ENCODE measurements at places on chromosomes 12 and 14. TPM values are rescaled to one million over a fixed set of nuclear protein-coding genes. Genes with fewer than 3 reads are reported as not detected.
A peak's percentile ranks its signal among the peaks of the same experiment; 100 is the strongest.

- H3K27me3 ChIP-seq, result no peaks in the 10 kb centered on the region
- H3K36me3 ChIP-seq, result no peaks in the 10 kb centered on the region
- no peaks in the 10 kb centered on the region for H3K4me1 ChIP-seq
- H3K27ac ChIP-seq, result no peak overlapping the region
These were observed 31.7 kb downstream of the ANO4 start for GRCh38 chr12:100826323-100826722.

DNA sequence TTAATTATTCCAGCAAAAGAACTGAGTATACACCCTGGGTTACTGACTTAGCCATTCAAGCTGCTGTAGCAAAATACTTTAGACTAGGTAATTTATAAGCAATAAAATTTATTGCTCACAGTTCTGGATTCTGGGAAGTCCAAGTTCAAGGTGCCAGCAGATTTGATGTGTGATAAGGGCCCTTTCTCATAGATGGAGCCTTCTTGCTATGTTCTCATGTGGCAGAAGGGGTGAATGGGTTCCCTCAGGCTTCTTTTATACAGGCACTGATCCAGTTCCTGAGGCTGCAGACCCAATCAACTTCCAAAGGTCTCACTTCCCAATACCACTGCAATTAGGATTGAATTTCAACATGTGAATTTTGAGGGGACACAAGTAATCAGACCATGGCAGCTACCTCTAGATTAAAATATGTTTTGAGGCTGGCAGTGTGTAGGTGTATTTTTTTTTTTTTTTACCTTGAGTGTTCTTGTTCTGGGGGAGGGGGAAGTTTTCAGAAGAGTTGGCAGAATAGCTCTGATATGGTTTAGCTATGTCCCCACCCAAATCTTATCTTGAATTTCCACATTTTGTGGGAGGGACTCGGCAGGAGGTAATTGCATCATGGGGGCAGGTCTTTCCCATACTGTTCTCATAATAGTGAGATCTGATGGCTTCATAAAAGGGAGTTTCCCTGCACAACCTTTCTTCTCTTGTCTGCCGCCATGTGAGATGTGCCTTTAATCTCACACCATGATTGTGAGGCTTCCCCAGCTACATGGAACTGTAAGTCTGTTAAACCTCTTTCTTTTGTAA lies 178.2 kb downstream of the RASSF9 start:
- H3K27me3 ChIP-seq, result no peaks in the 10 kb centered on the region
- no peak for DNase-seq
- H3K4me1 ChIP-seq, result no peaks in the 10 kb centered on the region
- no peaks in the 10 kb centered on the region for H3K36me3 ChIP-seq

GRCh38 chr12:79174626-79175025 lies 310.1 kb downstream of the SYT1 start:
- no peak overlapping the region for H3K27ac ChIP-seq
- no peaks in the 10 kb centered on the region for H3K27me3 ChIP-seq
- DNase-seq, result no peak
- H3K36me3 ChIP-seq, result no peaks in the 10 kb centered on the region

DNA sequence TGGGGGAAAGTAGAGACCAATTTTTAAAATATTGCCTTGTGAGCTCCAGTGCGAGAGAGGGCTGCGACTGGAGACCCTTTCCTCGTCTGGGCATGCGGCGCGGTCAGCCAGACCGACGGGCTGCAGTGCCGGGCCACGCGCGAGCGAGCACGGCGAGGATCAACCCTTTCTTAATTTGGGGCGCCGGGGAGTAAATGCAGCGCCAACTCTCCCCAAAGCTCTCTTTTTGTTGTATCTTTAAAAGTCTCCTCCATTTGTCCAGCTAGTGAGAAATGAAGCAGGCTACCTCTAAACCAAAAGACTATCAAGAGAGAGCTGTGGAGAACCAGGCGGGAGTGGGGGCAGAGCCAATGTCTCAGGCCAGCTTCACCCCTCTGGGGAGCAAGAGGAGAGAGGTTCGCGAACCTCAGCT lies 1.4 kb downstream of the SIX1 start:
- H3K4me3 ChIP-seq, result peak overlapping the region; percentile 61
- H3K27me3 ChIP-seq, result peaks cover 86% of the 10 kb centered on the region
- H3K36me3 ChIP-seq, result peaks cover 3% of the 10 kb centered on the region
- H3K27ac ChIP-seq, result no peak overlapping the region
- H3K4me1 ChIP-seq, result peaks cover 35% of the 10 kb centered on the region
- no peak for DNase-seq

DNA sequence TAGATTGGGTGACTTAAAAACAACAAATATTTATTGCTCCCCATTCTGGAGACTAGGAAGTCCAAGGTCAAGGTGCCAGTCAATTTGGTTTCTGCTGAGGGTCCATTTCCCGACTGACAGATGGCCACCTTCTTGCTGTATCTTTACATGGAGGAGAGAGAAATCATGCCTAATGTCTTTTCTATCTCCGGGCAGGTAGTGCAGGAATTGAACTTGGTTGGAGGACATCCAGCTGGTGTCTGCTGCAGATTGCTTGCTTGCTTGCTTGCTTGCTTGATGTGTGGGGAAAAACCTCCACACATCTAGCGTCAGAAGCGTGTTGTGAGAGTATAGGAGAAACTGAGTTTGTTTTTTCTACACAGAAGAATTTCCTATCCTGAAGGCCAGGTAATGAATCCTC lies 561.4 kb downstream of the DIO2 start:
- H3K36me3 ChIP-seq, result no peaks in the 10 kb centered on the region
- H3K4me3 ChIP-seq, result no peak overlapping the region
- no peak overlapping the region for H3K27ac ChIP-seq
- H3K4me1 ChIP-seq, result no peaks in the 10 kb centered on the region

DNA sequence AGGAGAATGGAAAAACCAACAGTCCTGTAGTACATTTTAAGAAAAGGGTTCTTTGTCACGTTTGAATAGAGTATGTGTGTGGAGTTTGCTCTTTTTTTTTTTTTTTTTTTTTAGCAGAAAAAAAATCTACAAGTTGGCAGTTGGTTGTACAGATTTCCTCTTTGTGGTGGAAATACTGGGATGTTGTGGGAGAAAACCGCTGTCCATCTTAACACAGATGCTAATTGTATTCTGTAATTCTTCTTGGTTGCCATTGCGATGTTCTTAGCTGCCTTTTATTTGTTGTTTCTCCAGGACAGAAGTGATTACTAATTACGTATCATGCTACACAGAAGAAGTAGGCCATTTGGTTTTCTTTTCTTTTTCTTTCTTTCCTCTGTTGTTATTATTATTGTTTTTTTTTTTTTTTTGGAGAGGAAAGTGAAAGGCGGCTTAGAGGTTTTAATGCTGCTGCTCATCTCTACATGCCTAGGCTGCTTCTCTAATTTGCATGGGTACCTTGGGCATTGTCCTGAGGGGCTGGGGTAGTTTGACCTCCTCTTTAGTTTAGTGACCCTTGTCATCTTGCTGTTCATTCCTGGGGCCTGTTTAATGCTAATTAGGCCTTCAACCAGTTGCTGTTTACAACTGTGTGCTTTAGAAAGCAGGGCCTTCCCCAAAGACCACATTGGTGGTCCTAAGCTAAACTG lies 94.7 kb downstream of the TMTC2 start:
- no peak overlapping the region for H3K4me3 ChIP-seq
- no peaks in the 10 kb centered on the region for H3K36me3 ChIP-seq
- H3K27me3 ChIP-seq, result no peaks in the 10 kb centered on the region
- no peak for DNase-seq
- no peak overlapping the region for H3K27ac ChIP-seq

GRCh38 chr12:124939421-124940142 lies 25.1 kb upstream of the UBC start:
- no peak overlapping the region for H3K4me3 ChIP-seq
- peaks cover 11% of the 10 kb centered on the region for H3K36me3 ChIP-seq
- peak; percentile 87 for DNase-seq
- H3K4me1 ChIP-seq, result peaks cover 16% of the 10 kb centered on the region
- H3K27me3 ChIP-seq, result no peaks in the 10 kb centered on the region

GRCh38 chr14:60323199-60323896 lies 74.3 kb downstream of the PPM1A start:
- peaks cover 7% of the 10 kb centered on the region for H3K4me1 ChIP-seq
- H3K36me3 ChIP-seq, result peaks cover 3% of the 10 kb centered on the region
- DNase-seq, result no peak
- H3K27ac ChIP-seq, result no peak overlapping the region

DNA sequence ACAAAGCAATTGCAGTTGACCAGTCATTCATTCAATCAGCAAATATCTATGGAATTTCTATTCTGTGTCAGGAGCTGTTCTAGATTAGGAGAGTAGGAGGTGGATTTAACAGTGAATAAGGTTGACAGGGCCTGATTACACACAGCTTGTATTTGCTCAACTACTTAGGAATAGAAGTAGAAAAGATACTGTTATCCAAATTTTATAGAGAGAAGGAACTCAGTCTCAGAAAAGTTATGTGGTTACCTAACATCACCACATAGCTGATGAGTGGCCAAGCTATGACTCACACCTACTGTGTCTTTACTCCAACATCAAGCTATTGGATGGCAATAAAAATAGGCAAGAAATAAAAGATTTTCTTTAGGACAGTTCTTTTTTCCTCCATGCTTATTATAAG lies 374.8 kb downstream of the RMST start:
- H3K36me3 ChIP-seq, result no peaks in the 10 kb centered on the region
- H3K4me1 ChIP-seq, result no peaks in the 10 kb centered on the region
- DNase-seq, result no peak
- no peak overlapping the region for H3K27ac ChIP-seq
- H3K4me3 ChIP-seq, result no peak overlapping the region

DNA sequence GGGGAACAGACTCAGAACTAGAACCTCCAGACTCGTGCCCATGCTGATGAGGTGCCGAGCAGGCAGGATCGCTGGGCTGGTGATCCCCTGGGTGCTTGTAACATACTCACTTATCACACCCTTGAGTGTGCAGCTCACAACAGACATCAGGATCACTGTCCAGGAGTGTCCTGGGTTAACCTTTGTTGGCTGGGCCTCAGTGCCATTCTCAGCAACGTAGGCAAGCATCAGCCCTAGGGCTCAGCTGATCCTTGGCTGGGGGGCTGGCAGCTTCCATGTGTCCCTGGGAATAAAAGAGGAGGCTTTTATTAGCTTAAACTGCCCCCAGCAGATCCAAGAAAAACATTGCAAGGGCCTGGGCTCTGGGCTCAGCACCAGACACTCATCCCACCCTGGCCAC lies 1.6 kb downstream of the TMEM229B start:
- H3K27ac ChIP-seq, result no peak overlapping the region
- peaks cover 28% of the 10 kb centered on the region for H3K4me1 ChIP-seq
- peaks cover 19% of the 10 kb centered on the region for H3K36me3 ChIP-seq
- H3K4me3 ChIP-seq, result no peak overlapping the region

DNA sequence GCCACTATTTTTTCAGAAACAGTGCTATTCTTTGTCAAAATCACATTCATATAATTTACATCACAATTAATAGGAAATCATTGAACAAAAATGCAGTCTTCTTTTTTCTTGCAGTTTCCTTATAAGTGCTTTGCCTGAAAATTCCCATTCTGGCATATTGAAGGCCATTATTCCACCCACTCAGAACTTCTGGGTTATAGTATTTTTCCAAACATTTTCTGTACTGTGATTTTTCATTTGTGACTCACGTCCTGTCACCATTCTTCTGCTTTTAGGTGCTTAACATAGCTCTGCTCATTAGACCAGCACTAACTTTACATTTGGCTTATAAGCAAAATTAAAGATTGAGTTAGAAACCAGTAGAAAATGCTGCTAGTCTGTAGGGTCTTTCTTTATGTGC lies 241.0 kb upstream of the NPAS3 start:
- H3K4me3 ChIP-seq, result no peak overlapping the region
- no peaks in the 10 kb centered on the region for H3K27me3 ChIP-seq
- H3K27ac ChIP-seq, result no peak overlapping the region
- DNase-seq, result no peak
- H3K4me1 ChIP-seq, result no peaks in the 10 kb centered on the region

DNA sequence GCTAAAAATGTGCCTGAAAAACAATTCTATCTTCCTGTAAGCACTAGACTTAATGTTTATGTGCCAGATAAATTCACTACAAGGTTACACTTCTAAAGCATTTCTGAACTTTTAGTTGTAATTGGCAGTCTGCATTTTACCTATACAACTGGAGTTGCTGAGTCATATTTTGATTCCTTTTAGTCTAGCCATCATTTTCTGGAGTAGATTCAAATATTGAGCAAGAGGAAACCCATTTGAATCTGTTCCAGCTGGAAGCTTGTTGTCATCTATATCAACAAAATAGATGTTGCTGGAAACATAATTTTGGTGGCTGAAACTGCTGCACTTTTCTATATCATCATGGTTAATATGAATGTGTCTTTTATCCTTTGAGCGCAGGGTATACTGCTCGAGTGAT lies 122.2 kb upstream of the CCDC175 start:
- H3K4me3 ChIP-seq, result no peak overlapping the region
- no peaks in the 10 kb centered on the region for H3K4me1 ChIP-seq
- no peaks in the 10 kb centered on the region for H3K27me3 ChIP-seq
- no peak overlapping the region for H3K27ac ChIP-seq

- peaks cover 29% of the 10 kb centered on the region for H3K4me1 ChIP-seq
- no peak overlapping the region for H3K4me3 ChIP-seq
- H3K36me3 ChIP-seq, result peaks cover 24% of the 10 kb centered on the region
- H3K27ac ChIP-seq, result peak overlapping the region; percentile 2
- no peak for DNase-seq
These were observed 17.2 kb upstream of the FBLN5 start for GRCh38 chr14:91964724-91965123.

Gene ATG2B
- total RNA-seq, result 23.8 TPM

Gene FZD10
- not detected for total RNA-seq

Gene GALNT16
- not detected for total RNA-seq

Gene KRT78
- not detected for total RNA-seq

Gene SEL1L
- total RNA-seq, result 52.6 TPM
